Testis (tissue), 5 donors: ENCODE measurements at places on chromosomes 1 and 21. TPM values are rescaled to one million over a fixed set of nuclear protein-coding genes. Genes with fewer than 3 reads are reported as not detected.

- no peak overlapping the region for H3K27ac ChIP-seq
- DNase-seq, result no peak
- no peak overlapping the region for H3K4me3 ChIP-seq
- no peaks in the 10 kb centered on the region for H3K27me3 ChIP-seq
- no peaks in the 10 kb centered on the region for H3K36me3 ChIP-seq
- H3K4me1 ChIP-seq, result peaks cover 24% of the 10 kb centered on the region
Observed at GRCh38 chr1:23403038-23403336, 21.6 kb downstream of the TCEA3 start.

DNA sequence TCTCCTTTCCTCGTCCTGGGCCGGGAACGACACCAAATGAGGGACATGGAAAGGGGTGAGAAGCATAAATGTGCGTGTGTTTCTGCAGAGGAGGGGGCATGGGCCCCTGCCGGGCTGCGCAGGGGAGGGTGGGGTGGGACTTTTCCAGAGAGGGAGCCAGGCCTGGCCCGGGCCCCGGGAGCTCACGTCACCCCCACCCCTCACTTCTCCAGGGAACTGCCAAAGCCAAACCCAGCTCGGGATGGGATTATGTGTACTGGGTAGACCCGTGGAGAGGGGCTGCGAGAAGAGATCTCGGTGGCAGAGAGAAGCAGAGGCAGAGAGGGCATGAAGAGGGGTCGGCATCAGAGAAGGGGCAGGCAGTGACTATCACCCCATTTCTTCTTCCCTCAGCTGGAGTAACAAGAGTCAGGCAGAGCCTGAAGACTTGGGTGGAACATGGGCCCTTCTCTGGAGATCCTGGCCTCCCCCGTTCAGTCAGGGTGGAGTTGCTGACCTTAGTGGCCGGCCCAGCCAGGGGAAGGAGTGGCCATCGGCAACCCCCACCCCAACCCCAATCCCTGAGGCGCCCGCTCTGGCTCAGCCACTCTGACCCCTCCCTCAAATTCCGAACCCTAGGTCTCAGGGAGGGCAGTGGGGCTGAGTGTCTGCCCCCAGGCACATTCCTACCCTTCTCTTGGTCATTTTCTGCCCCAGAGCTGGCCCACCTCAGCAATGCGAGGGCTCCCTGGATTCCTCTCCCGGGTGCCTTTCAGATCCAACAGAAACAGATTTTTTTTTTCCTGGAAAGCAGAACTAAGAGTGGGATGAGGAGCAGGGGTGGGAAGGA is 1.2 kb downstream of the ADAMTSL4 start:
- peak overlapping the region; percentile 87 for H3K27ac ChIP-seq
- DNase-seq, result no peak
- H3K36me3 ChIP-seq, result no peaks in the 10 kb centered on the region
- no peaks in the 10 kb centered on the region for H3K27me3 ChIP-seq

LRRC8B gene
- 42.1 TPM for total RNA-seq

S100B gene
- 2.7 TPM for total RNA-seq
